ENCODE measurements at places on chromosomes 1 and 21.

DNA sequence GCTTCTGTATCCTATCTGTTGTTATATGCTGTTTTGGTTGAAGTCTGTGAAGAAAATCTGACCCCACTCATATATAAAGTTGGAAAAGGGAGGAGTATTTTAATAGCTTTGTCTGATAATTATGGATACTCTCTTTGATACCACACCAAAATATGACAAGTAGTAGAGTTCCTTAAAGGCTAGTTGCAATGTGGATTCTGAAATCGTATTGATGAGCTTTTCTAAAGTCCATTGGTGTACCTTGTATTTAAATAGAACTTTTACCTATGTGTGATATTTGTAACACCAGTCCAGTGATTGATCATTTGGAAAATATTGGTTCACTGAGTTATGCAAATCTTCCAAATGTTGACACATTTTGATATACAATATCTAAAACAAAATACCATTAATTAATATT is 7.7 kb downstream of the GAS5 start:
- DNase-seq = no peak

DNA sequence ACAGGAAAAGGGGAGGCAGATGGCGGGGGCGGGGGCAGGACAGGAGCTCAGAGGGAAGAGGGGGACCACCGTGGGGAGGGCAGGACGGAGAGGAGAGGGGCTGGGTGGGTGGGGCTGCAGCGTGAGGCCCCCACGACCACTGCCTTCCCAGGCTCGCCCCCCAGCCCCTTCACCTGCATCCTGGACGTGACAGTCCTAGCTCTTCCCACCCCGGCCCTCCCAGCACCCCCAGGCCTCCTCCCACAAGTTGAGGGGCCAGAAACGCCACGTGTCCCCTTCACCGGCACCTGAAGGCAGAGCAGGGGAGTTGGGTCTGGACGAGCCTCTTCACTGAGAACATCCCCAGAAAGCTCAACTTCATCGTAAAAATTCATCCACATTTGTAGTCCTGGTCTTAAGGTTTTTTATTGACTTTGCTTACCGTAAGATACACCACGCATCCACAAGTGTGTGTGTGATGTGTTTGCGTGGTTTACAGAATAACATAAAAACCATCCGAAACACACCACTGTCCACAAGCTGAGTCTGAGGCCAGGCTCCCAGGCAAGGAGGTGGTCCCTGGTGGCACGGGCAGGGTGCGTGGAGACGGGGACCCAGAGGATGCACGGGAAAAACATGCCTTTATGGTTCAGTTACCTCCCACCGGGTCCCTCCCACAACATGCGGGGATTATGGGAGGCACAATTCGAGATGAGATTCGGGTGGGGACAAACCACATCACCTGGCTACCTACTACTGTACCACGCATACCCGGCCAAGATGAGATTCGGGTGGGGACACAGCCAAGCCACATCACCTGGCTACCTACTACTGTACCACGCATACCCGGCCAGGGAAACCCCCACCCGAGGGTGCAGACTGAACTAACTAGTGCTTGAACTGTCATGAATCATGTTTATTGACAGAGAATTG is 13.9 kb upstream of the COL18A1 start:
- DNase-seq = no peak

GRCh38 chr1:43427941-43428340 is 25.8 kb downstream of the HYI start:
- DNase-seq = no peak

DNA sequence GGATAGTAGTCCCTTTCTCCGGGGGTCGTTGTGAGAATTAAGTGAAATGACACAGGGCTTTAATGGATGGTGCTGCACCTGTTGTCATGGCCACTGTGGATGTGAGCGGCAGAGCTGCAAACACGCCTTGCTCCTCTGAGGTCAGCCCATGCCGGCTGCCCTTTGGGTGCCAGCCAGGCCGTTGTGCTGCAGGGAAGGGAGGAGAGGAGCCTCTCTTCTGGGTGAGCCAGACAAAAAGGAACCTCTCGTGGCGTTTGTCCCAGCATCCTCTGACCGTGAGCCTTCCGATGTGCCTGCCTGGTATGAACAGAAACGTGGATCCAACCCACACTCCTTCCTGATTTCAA is 383.0 kb upstream of the VAMP3 start:
- DNase-seq = no peak

GRCh38 chr1:112995890-112996289 is 39.9 kb upstream of the SLC16A1 start:
- no peak for DNase-seq

GRCh38 chr1:219576931-219577730 is 35.8 kb downstream of the ZC3H11B start:
- DNase-seq = no peak

DNA sequence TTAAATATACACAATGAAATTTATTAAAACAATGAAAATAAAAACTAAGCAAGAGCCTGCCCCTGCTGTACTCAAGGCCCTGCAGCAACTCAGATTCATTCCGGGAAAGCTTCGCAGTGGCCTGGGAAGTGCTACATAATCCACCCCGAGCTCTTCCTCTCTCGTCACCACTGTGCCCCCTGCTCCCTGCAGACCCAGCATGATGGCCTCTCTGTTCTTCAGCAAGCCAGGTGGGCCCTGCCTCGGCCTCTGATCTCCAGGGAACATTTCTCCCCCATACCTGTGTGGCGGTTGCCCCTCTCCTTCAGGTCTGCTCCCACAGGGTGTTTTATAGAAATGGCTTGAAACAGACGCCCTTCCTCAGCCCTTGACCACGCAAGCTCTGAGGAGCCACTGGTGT is 10.6 kb downstream of the RNF187 start:
- no peak for DNase-seq

Measured in stimulated activated naive B cell treated with anti-CD40 and anti-IgM and Interleukin-4, amounts not matched to agents 10 μg/mL and 1 μg/mL and 100 μg/mL, for 72 hours (primary cell).